ENCODE measurements at places on chromosomes 11 and 22.

- no peak for DNase-seq
Observed at GRCh38 chr22:40482391-40482790, 112.0 kb downstream of the SGSM3 start.

DNA sequence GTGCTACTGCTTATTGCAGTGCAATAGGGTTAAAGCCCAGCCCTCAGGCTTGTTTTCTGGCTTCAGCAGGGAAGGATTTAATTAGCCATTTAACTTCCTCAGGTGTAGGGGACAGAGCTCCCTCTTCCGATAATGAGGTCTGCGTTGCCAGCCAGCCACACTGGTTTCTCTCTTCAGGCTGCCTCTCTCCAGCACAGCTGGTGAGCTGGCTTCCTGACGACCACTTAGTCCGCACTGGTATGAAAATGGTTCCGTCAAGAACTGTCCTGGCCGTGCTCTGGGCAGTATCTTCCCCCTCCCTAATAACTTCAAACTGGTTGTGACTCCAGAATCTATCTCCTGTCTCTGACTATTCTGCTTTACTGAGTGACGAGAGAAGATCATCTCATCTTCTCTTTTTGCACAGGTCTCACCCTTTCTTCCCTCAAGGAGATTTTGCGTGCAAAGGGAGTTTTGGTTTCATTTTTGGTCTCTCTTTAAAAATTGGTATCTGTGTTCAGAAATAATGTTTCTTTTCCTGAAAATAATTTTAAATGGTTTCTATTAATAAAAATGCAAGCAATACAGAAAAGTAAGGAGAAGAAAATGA lies 49.2 kb downstream of the CNTN5 start:
- no peak for DNase-seq

DNA sequence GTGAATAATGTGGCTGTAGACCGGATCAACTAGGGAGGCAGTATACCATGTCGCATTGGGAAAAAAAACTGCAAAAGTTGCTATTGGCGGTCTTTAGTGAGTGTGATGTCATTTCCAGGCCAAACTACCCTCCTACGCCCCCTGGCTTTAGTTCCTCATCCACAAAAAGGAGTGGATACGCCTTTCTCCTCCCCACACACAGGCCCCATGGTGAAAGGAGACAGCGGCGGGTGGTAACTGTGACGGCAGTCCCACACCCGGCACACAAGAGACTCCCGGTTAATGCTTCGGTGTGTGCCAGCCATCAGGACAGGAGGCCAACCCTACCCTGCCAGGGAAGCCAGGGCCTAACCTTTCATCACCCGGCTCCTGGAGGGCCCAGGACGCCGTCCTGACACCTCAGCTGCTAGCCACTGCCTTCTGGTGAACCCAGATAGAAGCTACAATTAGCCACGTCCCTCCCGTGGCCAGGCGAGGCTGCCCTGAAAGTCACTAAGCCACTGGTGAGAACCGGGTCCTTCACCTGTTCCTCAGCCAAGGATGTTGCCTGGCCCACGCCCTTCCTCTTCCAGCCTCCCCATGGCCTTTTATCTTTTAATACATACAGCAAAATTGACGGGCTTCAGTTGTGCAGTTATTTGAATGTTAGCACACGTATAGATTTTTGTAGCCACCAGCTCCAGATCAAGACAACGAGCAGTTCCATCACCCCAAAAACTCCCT lies 10.8 kb downstream of the TP53I11 start:
- DNase-seq: no peak

DNA sequence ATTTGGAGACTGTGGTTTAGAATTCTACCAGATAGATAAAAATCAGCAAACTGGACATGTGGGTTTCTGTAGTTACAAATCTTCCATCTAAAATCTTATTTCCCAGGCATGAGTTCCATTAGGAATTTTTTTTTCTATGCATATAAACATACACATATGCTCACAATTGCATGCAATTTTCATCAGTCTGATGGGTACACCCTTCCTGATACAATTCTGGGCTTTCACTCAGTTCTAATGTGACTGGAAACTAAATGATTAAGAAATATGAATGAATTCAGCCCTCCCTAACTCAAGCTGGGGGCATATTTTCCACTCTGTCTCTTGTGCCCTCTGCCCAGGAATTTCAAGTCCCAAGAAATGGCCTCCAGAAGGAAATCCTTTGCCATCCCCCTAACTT lies 187.1 kb downstream of the SNX19 start:
- DNase-seq: no peak

DNA sequence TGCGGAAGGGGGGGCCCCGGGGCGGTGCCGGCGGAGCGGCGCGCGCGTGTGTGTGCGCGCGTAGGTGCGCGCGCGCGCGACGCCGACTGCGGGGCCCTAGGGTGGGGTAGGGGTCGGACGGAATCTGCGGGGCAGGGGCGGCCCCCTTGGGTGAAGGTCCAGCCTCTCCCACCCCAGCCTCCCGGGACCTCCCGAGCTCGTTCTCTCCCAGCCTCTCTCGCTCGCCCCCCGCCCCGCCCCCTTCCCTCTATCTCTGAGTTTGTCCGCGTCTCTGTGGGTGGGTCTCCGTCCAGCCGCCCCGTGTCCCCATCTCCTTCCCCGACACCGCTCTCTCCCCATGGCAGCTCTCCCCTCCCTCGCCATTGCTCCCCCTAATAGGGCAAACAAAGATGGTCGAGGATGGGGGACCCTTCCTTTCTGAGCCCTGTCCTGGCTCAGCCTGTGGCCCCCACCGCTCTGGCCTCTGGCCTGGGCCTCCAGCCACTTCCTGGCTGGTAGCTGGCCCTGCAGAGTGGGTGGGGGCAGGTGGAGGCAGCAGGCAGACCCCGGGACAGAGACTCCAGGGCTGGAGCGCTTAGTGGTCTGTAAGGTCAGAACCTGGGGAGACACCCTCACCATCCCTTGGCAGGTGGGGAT lies 33.0 kb upstream of the PRR5 start:
- no peak for DNase-seq

DNA sequence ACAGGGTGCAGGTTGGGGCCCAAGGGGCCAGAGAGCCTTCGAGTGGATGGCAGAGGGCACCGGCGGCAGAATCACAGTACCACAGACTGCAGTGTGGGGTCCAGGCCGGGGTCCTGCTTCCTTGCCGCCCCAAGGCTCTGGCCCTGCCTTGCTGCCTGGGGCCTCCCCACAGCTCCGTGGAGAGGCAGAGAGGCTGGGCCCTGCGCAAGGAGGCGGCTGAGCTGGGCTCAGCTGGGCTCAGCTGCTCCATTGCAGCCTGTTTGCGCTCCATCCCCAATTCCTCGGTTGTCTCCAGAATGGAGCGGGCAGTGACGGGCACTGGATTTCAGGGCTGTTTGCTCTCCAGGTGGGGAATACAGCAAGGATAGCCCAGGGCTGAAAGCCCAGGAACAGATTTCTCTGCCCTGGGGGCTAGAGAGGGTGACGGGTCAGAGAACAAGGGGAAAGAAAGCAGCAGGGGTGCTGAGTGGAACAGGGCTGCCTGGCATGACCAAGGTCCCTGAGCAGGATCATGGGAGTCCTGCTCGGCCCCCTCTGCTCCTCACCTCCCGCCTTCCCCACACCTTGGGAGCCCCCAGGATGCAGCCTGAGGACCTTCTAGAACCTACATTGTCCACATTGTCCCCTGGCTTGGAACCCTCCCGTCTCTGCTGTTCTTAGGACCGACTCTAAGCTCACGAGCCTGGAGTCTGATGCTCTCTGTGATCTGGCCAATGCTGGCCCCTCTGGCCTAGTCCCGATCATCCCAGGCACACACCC lies 18.9 kb downstream of the MRGPRG start:
- DNase-seq: no peak

DNA sequence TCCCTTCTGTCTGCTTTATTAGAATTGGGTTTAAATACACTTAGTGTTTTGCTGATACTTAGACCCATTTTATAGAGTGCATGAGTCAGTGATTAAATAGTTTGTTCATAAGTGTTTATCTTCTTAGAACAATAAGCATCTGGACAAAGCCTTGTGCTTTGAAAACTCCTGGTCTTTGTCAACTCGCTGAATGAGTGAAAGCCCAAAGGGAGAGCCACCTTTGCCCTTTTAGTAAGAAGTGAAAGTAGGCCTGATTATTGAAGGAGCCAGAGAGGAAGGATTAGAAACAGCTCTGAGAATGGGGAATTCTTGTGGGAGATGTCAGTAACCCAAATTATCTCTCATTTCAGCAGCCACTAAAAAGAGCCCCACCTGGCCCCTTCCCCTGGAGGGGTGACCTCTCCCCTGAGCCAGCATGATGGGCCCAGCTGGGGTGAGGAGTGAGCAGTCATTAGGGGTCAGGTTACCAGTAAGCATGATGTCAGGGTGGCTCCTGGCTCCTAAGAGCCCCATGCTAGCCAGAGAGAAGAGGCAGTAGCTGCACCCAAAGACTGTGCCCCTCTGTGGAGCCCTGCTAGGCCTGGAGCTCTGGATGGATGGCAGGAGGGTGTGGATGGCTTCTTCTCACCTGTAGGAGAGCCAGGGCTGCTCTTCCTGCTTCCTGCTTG lies 125.1 kb upstream of the E2F8 start:
- no peak for DNase-seq

DNA sequence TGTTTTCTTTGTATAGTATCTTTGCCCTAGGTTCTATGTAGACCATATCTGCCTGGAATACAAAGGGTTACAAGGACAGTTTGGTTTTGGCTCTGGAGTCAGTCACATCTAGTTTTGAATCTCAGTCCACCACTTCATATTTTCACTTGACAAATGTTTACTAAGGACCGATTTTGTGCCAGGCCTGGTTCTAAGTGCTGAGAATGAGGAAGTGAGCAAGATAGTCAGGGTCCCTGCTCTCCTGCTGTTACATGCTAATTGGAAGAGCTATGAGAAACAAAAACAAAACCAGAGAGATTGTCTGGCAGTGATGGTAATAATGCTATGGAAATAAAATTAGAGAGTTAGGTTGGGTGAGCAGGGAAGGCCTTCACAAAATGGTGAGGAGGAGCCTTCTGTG lies 66.1 kb upstream of the ARHGAP20 start:
- no peak for DNase-seq

DNA sequence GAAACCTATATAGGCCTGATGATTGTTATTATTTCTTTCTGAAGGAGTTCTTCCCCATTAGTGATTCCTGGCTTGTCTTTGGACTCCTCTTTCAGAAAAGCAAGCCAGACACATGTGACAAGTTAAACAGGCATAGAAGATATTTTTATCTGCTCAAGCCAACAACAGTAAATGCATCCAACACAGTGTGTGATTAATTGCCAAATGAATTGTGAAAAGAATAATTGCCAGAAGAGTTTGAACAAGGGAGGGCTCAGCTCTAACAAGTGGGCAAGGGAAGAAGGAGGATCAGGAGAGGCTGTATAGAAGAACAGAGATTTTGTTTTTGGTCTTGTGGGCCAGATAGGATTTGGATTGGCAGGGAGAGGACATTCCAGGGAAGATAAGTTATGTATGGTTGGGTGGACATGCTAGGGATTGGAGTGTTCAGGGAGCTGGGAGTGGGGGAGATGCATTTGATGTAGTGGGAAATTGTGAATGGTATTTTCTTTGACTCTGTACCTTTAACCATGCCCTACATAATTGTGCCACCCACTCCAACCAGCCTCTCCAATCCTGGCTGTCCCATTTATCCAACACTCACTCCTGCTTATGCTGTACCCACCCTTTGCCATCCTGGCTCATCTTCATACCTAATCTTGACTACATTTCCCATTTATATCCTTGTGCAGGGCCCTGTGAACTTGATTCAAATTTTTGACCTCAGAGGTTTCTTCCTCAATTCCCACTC lies 172.8 kb downstream of the RRAS2 start:
- no peak for DNase-seq

GRCh38 chr22:37379085-37379484 lies 48.2 kb downstream of the ELFN2 start:
- DNase-seq: no peak

DNA sequence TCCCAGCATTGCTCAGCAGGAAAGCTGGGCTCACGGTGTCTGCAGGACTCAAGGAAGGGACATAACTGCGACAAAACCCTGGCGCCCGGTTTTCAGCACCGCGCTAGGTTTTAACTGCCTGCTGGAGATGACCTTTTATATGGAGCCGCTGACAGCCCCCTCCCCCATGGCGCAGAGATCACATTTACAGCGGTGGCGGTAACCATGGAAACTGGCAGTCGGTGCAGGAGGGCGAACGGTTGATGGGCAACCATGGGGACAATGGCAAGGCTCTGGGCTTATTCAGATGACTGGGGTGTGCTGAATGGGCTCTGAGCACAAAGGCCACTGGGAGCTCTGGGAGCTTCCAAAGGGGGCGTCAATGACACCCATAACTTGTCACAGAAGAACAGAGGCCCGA lies 37.2 kb downstream of the CELSR1 start:
- no peak for DNase-seq

GRCh38 chr11:128522943-128523518 lies 64.3 kb downstream of the ETS1 start:
- DNase-seq: no peak

DNA sequence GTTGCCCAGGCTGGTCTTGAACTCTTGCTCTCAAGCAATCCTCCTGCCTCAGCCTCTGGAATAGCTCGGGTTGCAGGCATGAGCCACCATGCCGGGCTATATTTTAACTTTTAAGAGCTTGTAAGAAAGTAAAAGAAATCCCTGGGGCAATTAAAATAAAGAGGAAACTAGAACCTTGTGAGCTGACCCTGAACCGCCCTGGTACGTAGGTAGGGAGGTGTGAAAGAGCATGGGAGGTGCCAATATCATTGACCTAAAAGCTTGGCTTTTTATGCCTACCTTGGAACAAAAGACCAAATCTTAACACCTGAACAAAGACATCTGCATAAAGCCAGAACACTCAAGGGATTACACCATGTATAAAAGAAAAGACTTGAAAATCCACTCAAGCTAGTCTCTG lies 595.1 kb downstream of the SOX6 start:
- no peak for DNase-seq

Data from hematopoietic multipotent progenitor cell treated with erythropoietin and hydrocortisone succinate and interleukin-3 and kit ligand, for 17 days (in vitro differentiated cells).